ENCODE measurements at places on chromosomes 6 and 20.
A peak's percentile ranks its signal among the peaks of the same experiment; 100 is the strongest.

GRCh38 chr20:7938058-7938457, 2.2 kb downstream of the HAO1 start:
- DNase-seq = no peak

DNA sequence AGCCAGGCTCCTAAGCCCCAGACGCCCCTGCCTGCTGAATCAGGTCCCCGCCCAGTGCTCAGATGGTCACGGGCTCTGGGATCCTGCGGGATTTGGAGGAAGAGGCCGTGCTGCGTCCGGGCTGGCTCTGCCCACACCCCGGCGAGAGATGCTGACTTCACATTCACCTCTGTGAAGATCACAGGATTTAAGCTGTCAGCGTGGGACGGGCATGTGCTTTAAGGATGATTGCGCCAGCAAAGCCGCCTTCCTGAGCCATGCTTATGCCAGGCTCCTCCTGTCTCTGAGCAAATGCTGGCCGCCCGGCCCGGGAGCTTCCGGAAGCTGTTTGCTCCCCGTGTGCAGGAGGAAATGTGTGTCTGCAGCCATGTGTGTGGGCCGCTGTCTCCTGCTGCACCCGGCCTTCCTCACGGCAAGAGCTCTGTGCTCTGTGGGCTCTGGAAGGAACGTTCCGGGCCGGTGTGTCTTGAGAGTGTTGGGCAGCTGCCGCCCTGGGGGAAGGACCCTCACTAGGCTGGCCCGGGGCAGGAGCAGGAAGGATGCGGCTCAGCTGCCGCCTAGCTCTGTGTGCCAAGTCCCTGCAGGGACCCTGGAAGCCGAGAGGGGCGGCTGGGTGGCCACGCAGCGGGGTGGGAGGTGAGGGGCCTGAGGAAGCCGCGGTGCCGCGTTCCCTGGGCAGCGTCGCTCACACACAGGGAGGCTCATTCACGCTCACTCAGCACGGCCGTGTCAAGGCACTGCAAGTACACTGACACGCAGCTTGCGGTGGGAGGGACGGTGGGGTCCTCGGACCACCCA, 19.0 kb upstream of the BHLHE23 start:
- DNase-seq = peak; percentile 78

GRCh38 chr6:88558981-88559380, 392.8 kb upstream of the CNR1 start:
- DNase-seq = no peak

GRCh38 chr6:80319196-80319595, 212.7 kb downstream of the BCKDHB start:
- no peak for DNase-seq

DNA sequence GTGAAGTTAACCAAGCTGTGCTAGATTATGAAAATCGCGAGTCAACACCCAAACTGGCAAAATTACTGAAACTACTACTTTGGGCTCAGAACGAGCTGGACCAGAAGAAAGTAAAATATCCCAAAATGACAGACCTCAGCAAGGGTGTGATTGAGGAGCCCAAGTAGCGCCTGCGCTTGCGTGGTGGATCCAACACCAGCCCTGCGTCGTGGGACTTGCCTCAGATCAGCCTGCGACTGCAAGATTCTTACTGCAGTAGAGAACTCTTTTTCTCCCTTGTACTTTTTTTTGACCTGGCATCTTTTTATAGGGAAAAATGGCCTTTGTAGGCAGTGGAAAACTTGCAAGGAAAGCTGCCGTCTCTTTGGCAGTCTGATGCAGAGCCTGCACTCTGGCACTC, 6.8 kb downstream of the GID8 start:
- DNase-seq = no peak

GRCh38 chr6:107800564-107801164, 23.4 kb downstream of the SCML4 start:
- DNase-seq = no peak

- no peak for DNase-seq
These were observed 103.3 kb downstream of the SLC16A10 start for GRCh38 chr6:111190637-111191036.

DNA sequence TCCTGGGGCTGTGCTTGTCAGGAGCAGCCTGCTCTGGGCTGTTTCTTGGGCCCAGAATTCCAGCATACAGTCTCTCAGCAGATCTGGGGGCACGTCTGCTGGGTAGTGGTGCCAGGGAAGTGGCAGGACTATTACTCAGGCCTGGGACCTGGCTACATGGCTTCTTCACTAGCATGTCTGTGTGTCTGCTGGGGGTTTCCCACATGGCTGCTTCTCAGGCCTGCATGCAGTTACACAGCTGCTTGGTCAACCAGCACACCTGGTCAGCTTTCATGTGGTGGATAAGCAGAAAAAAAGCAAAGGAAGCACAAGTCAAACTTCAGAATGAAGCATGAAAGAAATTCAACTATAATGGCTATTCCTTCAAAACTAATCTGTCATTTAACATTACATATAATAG, 316.2 kb upstream of the NOX3 start:
- no peak for DNase-seq

- DNase-seq = no peak
These were observed 358.4 kb downstream of the BTBD3 start for GRCh38 chr20:12276011-12276673.

DNA sequence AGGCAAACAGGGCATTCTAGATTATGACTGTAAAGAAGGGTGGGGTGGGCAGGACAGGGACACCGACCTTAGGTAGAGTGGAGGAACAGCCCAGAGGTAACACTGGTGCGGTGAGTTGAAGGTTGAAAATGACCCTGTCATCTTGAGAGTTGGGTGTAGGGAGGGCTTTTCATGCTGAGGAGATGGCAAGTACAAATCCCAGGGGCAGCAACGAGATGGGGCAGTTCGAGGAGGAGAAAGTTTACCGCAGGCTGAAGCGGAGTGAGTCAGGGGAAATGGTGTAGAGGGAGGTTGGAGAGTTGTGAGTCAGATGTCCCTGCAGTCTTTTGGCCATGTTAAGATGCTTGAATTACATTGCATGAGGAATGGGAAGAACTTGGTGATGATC, 101.1 kb downstream of the HIVEP1 start:
- DNase-seq = peak; percentile 52

DNA sequence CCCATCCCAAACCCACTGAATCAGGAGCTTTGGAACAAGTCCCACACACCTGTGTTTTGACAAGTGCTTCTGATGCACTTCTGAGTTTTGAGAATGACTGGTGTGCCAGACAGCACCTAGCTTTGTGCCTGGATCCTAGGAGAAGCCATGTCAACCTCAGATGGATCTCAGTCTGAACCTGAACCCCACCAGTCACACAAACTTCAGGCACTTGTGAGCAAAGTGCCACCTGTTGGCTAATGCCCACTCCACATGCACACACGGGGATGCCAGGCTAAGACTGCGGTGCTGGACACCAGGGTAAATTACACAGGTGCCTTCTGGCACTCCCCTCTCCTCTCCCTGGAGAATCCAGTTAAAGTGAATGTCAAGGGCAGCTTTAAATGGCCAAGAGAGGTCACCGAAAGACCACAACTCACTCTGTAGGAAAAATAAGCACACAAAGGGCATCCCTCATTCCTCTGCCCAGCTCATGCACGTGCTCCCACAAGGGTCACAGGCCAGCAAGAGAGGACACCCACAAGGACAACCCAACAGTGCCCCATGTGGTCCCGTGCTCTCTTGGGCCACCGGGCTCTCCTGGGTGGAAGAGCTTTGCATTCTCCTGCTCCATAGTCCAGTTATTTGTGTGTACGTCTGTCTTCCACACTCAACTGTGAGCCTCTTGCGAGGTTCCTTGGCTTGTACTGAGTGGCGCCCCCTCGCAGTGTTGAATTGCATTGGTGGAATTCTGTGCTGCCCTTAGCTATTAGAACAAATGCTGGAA, 45.6 kb downstream of the TAF8 start:
- no peak for DNase-seq

GRCh38 chr6:67391955-67392354, 1243.1 kb upstream of the ADGRB3 start:
- DNase-seq = no peak

GRCh38 chr6:54194067-54194466, 82.8 kb downstream of the MLIP start:
- peak; percentile 63 for DNase-seq

DNA sequence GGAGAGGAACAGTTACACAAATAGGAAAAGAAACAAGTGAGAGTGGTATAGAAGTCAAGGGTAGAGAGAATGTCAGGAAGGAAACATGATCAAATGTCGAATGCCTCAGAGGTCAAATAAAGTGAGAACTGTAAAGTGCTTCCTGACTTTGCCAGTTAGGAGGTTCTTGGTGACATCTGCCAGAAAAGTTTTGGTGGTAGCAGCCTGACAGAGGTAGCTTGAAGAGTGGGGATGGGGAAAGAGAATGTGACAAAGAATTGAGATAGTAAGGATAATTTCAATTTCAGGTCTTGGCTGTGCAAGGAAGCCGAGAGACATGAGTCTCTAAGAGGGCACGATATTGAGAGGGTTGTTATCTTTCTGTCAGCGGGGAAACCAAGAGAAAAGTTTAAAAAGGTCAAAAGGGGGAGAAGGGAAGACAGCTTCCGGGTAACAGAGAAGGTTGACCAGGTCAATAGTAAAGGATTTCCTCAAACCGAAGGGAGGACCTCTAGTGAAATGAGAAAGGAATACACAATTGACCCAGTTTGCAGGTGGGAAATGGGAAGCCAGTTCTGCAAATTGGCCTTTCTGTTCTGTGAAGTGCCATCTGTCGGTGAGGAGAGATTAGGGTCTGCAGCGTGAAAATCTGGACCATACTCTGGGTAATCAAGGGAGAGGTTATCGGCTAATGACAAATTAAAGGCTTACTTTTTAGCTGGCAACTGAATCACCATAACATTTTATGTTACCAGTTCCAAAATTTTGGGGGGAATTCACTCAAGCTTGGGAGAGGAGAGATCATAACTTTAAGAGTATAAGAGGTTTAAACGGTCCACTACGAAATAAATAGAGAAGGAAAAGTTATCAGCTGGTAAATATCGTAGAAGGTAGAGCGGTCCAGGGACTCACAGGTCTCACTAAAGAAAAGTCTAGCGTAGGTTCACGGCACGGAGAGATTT, 973 bp upstream of the BRD2 start:
- no peak for DNase-seq

- no peak for DNase-seq
These were observed 208.6 kb downstream of the ERMARD start for GRCh38 chr6:169960003-169960344.

GRCh38 chr6:2951728-2952127, 19.6 kb downstream of the SERPINB6 start:
- DNase-seq = no peak

DNA sequence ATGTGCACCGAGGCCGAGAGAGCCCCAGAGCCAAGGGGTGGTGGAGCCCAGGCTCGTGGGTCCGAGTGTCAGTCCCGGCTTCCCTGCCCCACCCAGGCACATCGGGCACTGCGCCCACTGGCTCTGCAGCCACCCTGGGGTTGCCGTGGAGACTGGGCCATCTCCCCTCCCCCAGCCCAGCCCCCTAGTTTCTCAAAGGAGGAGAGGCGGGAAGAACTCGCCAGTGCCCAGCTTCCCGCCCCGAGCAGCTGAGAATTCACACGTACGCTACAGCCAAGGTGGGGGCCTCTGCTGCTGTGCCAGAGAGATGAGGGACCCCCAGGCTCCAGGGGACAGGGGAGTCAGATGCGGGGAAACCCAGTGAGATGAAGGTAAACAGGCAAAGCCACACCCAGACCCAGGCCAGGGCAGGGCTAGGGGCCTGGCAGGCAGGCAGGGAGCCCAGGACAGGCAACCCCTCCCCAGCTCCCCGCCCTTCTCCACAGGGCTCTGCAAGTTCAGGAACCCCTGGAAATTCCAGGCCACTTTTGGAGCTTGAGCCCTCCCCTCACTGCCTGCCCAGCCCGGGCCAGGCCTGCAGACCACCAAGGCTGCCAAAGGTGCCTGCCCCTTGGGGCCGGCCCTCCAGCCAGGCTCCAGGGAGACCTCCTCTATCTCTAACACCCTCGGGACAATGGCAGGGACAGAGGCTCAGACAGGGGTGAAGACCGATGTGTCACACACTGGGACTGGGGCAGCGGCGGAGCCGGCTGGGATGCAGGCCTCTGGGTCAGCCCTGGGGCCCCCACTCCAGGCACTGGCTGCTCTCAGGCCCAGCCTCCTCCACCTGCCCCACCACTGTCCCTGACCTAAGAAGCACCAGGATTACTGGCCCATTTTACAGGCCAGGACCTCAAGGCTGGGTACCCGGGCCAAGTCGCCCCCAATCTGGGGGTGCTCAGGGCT, 6.0 kb downstream of the LAMA5 start:
- no peak for DNase-seq

DNA sequence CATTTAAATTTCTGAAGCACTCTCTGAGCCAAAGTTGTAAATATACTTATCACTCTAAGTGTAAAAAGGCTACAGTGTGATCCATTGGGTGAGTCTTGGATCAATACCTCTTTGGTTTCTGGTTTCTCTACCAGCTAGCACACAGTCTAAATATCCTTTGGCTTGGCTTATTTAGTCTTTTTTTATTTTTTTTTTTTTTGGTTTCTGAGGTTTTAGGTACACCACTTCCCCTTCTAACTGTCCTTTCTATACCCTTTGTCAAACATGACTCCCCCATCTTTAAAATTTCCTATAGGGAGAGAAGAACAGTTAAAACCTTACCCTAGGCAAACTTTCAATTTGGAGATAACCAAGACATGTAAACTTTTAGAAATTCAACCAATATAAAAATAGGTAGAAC, 379.0 kb downstream of the PHF3 start:
- DNase-seq = no peak

DNA sequence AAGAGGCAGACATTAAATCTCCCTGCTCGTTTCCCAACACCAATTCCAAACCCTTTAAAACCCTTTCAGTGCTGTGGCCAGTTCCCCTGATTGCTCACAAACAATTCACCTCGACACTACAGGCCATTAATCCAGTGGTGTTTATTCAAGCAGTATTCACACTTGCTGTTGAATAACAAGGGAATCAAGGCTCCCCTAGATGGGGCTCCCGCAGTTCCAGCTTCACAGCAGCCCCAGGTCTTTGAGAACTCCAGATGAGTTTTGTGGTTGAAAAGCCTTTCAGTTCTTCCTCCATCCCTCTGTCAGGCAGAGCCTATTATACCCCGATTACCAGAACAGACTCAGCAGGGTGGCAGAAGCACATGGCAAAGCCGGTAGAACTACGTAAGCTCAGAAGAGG, 36.2 kb downstream of the JAG1 start:
- no peak for DNase-seq

DNA sequence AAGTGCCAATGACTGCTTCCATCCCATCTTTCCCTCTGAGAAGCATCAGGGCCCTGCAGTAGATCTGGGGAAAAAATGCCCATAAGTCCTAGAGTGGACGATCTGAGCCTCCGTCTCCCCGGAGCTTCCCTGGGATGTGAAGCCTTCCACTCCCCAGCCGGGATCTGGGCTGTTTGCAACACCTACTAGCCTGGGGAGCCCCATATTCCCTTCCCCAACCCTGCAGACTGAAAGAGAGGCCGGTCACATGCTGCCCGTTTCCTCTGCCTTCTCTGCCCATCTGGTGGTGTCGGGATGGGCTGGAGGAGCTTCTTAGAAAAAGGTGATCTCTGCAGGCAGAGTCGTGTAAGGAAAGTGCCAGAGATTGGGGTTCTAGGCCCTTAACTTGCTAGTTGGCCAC, 1.1 kb downstream of the SNPH start:
- no peak for DNase-seq

DNA sequence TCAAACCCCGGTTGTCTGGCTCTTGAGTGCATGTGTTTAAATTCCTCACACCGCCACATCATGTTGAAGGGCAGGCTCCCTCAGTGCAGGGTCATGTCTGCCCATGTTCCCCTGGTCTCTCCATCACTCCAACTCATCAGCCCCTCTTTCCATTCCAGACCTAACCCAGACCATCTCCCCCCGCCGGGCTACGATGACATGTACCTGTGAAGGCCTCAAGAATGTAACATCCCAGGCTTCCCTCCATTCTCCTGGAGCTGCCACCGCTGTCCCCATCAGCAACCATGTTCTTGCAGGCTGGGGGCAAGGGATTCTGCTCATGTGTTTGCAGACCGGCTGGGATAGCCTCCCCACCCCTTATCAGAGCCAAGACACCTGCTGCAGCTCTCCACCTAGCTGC, 19.9 kb downstream of the TMEM74B start:
- no peak for DNase-seq
